Trophoblast cell (in vitro differentiated cells and primary cell): ENCODE measurements at places on chromosomes 11 and 22.

DNA sequence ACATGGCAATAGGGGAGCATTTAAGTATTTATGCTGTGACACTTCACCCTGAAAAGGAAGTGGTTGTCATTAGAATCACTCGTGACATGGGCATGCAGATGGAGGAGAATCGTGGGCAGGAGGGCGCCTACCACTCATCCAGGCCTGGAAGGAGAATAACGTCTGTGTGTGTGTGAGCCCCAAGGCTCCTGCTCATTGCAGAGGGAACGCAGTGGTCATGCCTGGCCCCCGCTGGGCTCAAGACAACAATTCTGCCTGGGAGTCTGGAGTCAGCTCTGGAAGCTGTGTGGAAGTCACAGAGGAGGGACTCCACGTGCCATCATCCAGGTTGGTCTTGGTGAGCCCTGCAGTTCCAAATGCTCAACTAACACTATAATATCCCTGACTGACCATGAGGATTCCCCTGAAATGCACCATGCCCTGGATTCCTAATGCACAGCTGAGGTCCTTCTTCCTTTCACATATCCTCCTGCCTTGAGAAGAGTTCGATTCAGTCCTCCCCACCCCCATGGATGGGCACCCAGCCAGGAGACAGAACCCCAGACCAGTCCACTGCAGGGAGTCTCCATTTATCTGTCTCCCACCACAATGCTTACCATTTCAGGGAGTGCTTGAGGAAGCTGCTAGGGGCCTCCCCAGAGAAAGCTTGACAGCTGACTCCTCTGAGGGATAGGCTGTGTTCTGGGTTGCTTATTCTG lies 446.9 kb upstream of the B3GAT1 start:
- H3K4me1 ChIP-seq: peaks cover 13% of the 10 kb centered on the region
- no peaks in the 10 kb centered on the region for H3K36me3 ChIP-seq
- DNase-seq: no peak
- H3K4me3 ChIP-seq: no peak overlapping the region

DNA sequence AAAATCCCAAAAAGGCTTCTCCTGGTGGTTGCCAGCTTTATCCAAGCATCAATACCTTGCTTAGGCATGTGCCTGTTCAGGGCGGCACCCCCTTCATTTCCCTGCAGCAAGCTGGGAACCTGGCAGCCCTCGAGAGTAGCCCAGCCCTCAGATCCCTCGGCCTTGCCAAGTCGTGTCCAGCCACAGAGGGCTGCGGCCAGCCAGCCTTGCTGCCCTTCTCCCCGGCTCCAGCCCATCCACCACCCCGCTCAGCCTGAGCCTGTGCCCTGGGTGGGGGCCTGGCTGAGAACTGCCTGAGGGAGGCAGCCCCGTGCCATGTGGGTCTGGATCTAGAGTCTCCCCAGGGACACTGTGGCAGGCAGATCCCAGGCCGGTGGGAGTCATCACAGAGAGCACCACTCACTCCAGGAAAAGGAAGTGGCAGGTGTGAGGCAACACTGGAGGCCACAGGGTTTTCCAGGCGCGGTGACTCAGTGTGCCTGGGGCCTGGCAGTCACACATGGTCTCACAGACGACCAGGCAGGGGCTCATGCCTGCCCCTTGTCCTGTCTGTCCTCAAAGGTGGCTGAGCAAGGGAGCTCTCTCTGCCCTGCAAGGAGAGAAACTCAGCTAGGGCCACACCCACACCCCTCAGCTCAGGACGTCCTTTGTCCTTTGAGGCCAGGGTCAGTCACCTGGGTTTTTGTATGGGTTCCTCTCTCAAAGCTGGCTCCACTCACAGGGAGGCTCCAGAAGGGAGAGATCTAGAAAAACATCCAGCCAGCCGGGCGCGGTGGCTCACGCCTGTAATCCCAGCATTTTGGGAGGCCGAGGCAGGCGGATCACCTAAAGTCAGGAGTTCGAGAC lies 12.2 kb upstream of the CDC42BPG start:
- peaks cover 25% of the 10 kb centered on the region for H3K4me1 ChIP-seq
- peak overlapping the region; percentile 35 for H3K27ac ChIP-seq
- peaks cover 47% of the 10 kb centered on the region for H3K36me3 ChIP-seq
- no peak overlapping the region for H3K4me3 ChIP-seq

GRCh38 chr22:22935056-22935545 lies 47.5 kb downstream of the IGLL5 start:
- H3K27me3 ChIP-seq: no peaks in the 10 kb centered on the region
- H3K4me1 ChIP-seq: no peaks in the 10 kb centered on the region
- H3K36me3 ChIP-seq: no peaks in the 10 kb centered on the region
- no peak overlapping the region for H3K27ac ChIP-seq

GRCh38 chr11:83528225-83528624 lies 242.1 kb upstream of the CCDC90B start:
- H3K27me3 ChIP-seq: no peaks in the 10 kb centered on the region
- H3K4me3 ChIP-seq: no peak overlapping the region
- DNase-seq: no peak
- H3K4me1 ChIP-seq: no peaks in the 10 kb centered on the region
- H3K27ac ChIP-seq: no peak overlapping the region
- H3K36me3 ChIP-seq: no peaks in the 10 kb centered on the region

- no peaks in the 10 kb centered on the region for H3K4me1 ChIP-seq
- H3K36me3 ChIP-seq: no peaks in the 10 kb centered on the region
- H3K27ac ChIP-seq: no peak overlapping the region
- DNase-seq: no peak
These were observed 211.4 kb downstream of the AASDHPPT start for GRCh38 chr11:106288822-106289387.
